Sciatic nerve (tissue), 2 donors: ENCODE measurements at places on chromosomes 7 and 10. TPM values are rescaled to one million over a fixed set of nuclear protein-coding genes. Genes with fewer than 3 reads are reported as not detected.

The ADAMTS14 gene
- 3.1 TPM for total RNA-seq

DNA sequence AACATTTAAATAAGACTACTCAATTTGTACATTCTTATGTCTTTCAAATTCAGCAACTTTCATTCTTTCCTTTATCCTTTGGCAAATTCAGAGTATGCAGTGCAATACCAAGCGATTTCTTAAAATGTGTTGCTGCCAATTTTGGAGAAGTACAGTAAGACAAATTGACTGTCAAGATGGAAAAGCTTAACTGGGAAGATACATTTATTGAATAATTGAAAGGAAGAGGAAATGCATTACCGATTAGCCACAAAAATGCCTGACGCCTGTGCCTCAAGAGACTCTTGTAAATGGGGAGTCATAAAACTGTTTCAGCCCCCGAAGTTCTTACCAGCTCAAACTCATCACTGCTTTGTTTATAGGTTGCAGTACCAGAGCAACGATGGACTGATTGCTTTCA, 373.3 kb upstream of the GALNT17 start:
- no peak for DNase-seq

The DEPP1 gene
- 190 TPM for total RNA-seq

The HABP2 gene
- total RNA-seq: not detected

The TASOR2 gene
- 77.3 TPM for total RNA-seq

GRCh38 chr10:71965623-71966022, 1.4 kb downstream of the CHST3 start:
- peak; percentile 61 for DNase-seq

The GPR37 gene
- total RNA-seq: 0.13 TPM

DNA sequence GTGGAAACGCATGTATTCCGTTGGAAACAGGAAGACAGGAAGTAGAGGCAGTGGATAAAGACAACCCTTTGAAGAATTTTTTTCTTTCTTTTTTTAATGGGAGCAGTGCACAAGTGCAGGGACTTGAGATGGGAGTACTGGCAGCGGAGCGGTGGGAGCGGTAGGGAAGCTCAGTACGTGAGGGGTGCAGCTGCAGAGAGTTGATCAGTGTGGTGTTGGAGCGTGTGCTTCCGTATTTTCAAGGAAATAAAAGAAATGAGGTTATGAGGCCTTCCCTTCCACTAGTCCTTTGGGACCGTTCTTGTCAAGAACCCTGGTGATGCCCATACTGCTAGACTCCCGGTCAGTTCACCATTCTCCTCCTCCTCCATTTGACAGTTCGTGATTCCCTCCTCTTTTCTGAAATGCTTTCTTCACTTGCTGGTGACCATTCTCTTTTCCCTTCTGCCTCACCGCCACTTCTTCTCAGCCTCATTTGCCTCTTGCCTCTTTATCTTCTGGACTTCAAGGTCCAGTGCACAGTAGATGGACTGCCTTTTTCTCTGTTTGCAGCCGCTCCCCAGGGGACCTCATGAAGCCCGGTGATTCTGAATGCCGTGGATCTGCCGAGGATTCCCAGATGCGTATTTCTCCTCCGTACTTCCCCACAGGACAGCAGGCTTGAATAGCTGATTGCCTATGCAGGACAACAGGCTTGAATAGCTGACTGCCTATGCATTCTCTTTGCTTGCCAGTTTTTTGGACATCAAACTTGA, 39.1 kb upstream of the TMEM236 start:
- no peak for DNase-seq

The GIMAP5 gene
- 18.4 TPM for total RNA-seq

The CALML5 gene
- not detected for total RNA-seq

DNA sequence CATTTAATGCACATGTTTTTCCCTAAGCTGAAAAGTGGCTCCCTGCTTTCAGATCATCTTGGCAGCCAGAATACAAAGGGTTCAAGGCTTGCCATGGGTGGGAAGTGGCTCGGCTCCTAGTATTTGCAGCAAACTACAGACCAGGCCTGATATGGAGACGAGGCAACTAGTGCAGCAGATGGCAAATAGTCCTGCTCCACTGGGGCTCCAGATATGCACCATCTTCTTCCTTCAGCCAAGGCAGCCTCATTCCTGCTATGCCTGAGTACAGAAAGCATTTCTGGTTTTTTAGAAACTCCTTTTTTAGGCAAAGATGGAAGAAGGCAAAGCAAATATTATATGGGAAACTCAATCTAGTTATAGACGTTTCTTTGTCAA, 23.9 kb downstream of the LRRC4 start:
- DNase-seq: no peak

The EGFR gene
- 125 TPM for total RNA-seq

DNA sequence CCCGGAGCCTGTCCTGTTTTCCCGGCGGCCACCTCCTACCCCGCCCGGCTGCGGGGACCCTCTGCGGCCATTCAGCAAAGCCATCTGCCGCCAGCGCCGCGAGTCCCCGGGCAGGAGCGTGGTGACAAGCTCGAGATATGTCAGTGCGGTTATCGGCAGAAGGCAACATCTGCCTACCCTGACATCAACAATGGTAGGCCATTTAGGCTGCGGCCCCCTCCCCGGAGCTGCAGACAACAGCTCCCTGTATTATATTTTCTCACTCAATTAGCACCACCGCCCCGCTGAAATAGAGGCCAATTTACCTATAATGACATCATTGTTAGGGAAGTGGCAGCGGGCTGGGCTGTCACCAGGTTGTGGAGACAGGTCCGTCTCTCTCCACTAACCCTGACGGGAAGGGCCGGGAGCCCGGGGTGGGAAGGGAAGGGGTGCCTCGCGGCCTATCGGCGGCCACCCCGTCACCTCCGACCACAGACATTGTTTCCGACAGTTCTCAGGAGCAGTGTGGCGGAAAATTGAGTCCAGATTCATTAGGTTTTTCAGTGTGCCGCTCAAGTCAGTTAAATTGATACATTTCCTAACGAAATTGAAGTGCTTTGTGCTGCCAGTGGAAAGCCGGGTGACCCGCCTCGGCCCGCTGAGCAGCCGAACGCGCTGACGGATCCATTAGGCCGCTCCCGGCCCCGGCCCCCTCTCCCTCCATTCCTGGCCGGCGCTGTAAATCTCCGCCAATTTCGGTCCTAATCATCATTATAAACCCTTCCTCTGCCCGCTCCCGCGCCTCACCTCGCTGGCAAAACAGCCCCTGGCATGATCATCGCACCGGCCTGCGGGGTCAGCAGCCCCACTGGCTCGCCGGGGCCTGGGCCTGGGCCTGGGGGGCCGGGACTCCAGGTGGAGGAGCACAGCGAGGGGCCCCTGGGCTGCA, 43.0 kb downstream of the UNCX start:
- no peak for DNase-seq

GRCh38 chr10:1378473-1378872, 322.3 kb downstream of the WDR37 start:
- DNase-seq: no peak

GRCh38 chr10:29112827-29113615, 175.8 kb upstream of the LYZL1 start:
- DNase-seq: no peak

The SORCS1 gene
- 80.5 TPM for total RNA-seq
